ENCODE measurements at places on chromosomes 12 and 14.

- DNase-seq, result no peak
Observed at GRCh38 chr12:63047146-63047545, 103.9 kb downstream of the AVPR1A start.

- DNase-seq, result no peak
Observed at GRCh38 chr12:130969223-130969622, 15.5 kb downstream of the ADGRD1 start.

GRCh38 chr12:53064613-53065436, 14.4 kb downstream of the SPRYD3 start:
- no peak for DNase-seq

DNA sequence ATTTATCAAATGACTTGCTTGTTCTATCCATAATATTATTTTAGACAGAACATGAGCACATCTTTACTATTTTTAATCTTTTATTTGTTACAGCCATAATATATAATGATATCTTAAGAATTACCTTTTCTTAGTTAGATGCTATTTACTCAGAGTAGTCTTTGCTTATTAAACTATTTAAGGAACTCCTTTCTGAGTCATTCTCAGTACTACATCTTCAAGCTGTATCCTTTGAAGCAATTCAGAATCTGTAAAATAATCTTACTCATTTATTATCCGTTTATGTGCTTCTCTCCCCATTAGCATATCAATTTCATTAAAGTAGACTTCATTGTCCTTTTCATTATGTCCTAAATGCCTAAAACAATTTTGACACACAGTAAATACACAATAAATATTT, 240.4 kb upstream of the FAR2 start:
- DNase-seq, result no peak

DNA sequence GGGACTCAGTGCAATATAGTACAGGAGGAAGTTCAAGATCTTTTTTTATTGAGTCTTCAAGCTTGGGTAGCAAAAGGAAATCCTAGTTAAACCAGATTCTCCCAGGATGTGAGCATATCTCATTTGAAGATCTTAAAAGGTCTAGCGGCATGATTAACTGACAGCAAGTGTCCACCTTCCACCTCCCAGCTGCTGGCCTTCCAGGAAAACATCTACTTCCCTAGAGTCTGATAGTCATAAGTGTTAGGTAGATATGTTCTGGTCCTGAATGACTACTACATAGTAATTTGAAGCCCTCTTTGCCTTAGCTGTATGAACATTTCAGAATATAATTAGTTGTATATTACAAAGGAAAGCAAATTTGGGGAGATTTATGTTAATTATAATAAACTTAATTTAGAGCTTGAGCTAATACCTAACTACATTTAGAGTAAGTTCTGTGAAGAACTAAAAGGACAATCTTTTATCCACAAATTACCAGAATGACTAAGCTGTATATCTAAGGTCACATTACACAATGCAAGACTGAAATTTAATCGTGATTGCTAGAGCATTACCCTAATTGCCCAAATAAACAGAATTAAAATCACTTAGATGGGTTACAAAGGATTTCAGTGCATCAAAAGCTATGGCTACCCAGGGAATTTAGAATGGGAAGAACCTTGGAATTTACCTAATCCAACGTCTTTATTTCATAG, 9.9 kb downstream of the LGR5 start:
- DNase-seq, result no peak

GRCh38 chr14:51650716-51651387, 858 bp upstream of the FRMD6 start:
- no peak for DNase-seq

- no peak for DNase-seq
Observed at GRCh38 chr14:103456167-103456835, 66.3 kb downstream of the CKB start.

GRCh38 chr14:61616524-61617185, 78.7 kb upstream of the HIF1A start:
- no peak for DNase-seq

DNA sequence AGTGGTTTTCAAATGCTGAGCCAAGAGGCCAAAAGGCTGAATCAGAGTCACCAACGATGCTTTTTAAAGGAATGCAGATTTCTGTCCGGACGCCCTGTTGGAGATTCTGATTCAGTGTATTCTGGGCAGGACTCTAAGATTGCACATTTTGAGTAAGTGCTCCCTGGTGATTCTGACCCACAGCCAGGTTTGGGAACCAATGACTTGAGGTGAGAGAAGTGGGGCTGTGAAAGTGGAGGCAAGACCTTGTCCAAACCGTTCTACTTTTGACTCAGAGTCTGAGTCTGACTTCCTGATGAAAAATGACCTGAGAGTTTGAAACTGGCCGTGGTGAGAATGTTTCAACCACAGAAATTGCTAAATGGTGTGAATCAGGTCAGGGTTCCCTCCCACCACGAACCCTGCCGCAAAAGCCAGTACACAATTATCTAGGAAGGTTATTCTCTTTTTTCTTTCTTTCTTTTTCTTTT, 90.2 kb downstream of the NTN4 start:
- DNase-seq, result no peak

- no peak for DNase-seq
Observed at GRCh38 chr14:68673464-68673863, 119.4 kb downstream of the ZFP36L1 start.

- DNase-seq, result no peak
Observed at GRCh38 chr12:93521225-93522080, 51.0 kb upstream of the SOCS2 start.

DNA sequence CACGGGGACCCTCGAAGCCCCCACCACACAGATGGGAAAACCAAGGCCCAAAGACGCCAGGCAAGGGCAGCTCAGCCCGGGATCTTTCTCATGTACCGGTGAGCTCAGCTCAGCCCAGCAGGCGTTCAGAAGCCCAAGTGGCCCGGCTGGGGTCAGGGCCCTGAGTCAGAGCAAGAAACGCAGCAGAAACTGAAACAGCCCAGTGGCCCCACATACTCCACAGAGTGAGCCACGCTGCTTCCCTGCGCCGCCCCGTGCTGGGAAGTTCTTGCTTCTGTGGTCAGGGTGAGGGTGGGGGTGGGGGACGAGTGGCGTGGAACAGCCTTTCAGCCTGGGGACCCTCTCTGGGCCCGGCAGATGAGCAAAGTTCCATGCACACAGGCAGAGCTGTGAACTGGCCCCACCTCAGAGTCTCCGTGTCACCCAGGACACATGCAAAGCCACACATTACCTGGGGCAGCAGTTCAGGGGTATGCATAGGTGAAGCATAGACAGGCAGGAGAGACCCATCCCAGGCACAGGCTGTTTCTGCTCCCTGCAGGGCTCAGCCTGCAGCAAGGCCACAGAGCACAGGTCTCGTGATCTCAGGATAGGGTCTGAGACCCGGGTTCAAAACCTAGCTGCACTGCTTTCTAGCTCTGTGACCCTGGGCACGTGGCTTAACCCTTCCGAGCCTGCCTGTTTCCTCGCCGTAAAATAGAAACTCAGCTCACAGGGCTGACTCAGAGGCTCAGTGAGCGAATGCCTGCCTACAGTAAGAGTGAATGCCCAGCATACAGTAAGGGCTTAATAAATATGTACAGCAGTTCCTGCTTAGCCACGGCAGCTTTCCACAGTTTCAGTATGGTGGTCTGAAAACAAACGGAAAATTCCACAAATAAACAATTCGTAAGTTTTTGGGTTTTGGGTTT, 21.6 kb downstream of the NCOR2 start:
- no peak for DNase-seq

- DNase-seq, result no peak
Observed at GRCh38 chr12:68761442-68761812, 15.5 kb downstream of the SLC35E3 start.

GRCh38 chr14:96205978-96206360, 1.3 kb downstream of the BDKRB2 start:
- no peak for DNase-seq

DNA sequence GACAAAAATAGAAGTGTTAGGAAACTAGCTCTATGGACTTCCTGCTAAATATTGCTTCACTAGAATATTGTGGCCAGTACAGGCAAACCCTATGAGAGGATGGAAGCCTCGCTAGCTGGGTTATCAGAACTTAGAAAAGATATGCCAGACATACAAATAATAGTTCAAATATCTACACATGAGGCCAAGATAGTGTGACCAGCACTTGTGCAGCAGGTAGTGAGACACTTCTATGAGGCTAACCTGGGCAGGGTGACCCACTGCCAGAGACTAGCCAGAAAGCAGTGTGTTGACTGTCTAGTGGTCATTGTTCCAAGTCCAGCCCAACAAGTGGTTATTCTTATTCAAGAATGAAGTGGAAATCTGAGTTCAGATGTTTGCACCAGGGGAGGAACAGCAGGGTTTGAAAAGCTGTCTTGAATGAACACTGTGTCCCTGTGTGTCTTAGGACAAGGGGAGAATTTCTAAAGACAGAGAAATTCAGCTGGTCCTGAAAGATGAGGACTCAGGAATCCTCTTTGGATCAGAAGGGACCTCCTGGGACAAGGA, 16.3 kb downstream of the TSPAN8 start:
- DNase-seq, result no peak

- no peak for DNase-seq
Observed at GRCh38 chr12:48744251-48745008, 27.9 kb upstream of the CCNT1 start.

DNA sequence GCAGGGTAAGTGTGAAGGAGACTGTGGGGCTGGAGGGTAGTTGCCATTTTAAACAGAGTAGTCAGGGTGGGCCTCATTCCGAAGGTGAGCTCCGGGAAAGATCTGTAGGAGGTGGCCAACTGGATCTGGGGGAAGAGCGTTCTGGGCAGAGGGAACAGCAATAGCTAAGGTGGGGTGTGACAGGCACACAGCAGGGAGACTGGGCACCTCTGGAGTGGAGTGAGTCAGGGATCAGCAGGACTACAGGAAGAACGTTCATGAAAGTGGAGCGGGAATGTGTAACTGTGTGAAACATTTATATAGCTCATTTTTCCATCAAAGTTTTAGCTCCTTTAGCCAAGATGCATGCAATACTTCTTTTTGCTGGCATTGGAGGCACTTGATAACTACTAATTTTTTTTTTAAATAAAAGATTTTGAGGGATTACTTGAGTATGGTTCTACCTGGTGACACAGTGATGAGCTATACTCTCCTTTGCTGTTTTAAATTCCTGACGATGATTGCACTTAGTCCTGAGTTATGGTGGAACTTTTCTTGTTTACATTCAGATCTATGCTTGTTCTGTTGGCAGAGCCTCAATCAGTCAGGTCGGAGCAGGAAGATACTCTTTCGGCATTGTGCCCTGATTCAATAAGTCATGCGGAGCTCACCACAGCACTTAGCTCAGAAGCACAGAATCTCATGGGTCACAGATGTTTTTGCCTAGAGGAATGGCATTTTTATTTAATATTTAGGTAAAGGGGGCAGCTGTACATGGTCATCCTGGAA, 106.4 kb downstream of the WIF1 start:
- no peak for DNase-seq

DNA sequence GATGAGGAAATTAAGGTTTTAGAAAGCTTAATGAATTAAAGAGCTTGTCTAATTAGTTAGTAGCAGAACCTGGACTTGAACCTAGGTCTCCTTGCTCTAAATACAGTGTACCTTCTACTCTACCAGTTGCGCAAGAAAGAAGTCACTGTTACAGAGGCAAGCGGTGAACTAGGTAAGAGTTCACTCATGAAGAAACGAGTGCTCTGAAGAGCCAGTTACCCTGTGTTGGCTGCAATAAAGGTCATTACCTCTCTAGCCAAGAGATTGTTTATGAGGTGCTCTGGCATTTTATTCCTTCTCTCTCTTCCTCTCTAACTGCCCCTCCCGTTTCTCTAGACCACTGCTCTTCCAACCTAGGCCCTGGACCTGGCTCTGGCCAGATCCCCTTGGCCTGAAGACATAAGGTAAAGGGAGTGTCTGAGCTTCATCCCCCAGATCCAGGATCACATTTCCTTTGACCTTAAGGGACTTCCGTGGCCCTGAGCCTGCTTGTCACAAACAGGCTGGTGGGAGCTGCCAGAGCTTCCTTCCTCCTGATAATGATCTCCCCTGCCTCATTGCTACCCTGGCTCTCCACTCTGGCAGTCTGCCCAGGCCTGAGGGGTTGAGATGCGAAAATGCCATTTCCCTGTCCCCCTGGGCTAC, 1.9 kb downstream of the RNASE7 start:
- no peak for DNase-seq

- no peak for DNase-seq
Observed at GRCh38 chr12:57213763-57214397, 2.7 kb upstream of the NXPH4 start.

- DNase-seq, result no peak
Observed at GRCh38 chr12:96501133-96501761, 11.9 kb downstream of the CFAP54 start.

DNA sequence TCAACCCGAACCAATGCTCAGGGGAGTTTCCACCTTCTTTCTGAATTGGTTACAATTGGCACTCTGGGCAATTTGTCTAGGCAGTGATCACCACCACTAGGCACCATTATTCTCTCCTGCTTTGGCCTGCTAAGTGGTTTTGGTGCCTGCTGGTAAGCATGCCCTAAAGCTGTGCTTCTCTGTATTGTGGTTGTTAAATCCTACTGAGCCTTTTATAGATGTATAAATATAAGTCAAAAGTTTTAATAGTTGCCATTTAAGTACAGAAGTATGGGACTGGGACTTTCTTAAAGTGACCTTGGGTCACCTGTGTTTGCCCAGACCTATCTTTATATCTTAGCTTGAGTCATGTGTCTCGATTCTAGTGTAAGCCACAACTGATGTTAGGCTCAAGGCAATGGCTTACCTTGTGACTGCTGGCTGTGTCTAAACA, 475.9 kb downstream of the SLC16A7 start:
- no peak for DNase-seq

GRCh38 chr14:52948039-52948438, 2.8 kb downstream of the FERMT2 start:
- no peak for DNase-seq

- no peak for DNase-seq
Observed at GRCh38 chr12:70686299-70686698, 49.1 kb upstream of the PTPRB start.

DNA sequence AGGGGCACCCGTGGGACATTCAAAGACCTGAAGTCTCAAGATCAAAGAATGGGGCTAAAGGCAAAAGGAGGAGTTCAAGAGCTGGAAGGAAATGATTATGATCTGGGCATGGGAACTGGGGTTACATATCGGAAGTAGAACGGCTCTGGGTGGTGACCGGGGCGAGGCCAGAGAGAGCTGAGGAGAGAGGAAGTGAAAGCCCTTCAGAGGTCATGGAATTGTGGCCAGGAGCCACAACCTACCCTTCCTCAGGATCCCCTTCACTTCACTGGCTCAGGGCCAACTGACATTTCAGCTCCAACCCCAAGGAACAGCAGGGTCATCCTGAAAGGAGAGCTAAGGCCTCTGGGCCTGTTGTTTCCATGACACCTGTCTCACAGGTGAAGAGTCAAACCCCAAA, 57.8 kb downstream of the GALNT16 start:
- no peak for DNase-seq

GRCh38 chr14:94097091-94097490, 13.4 kb upstream of the IFI27 start:
- DNase-seq, result no peak

GRCh38 chr12:39619316-39619659, 315 bp downstream of the ABCD2 start:
- DNase-seq, result no peak

- no peak for DNase-seq
Observed at GRCh38 chr14:60488175-60488574, 2.3 kb upstream of the C14orf39 start.

All from NCI-H1417 treated with DMSO at 0.1 percent for 48 hours (cell line).